ENCODE measurements at places on chromosomes 7 and 10. TPM values are rescaled to one million over a fixed set of nuclear protein-coding genes. Genes with fewer than 3 reads are reported as not detected.

Gene SYT15
- total RNA-seq = 2.5 TPM

Gene PPP1R3C
- total RNA-seq = 19.4 TPM

Gene CAMK1D
- 29.8 TPM for total RNA-seq

Gene CTNNA3
- 3.3 TPM for total RNA-seq

Gene SFRP4
- 2.2 TPM for total RNA-seq

Gene PNLIPRP3
- total RNA-seq = not detected

Gene MRLN
- total RNA-seq = not detected

Gene PITRM1
- total RNA-seq = 65.8 TPM

Gene CWF19L1
- total RNA-seq = 24.2 TPM

Gene TRIL
- 1.4 TPM for total RNA-seq

Gene SKIDA1
- total RNA-seq = 1.3 TPM

Gene CALHM1
- not detected for total RNA-seq

Gene CYP26A1
- 4.2 TPM for total RNA-seq

Gene NCF1
- 0.54 TPM for total RNA-seq

Gene CYP3A5
- not detected for total RNA-seq

Gene VIM
- 106 TPM for total RNA-seq
